ENCODE measurements at places on chromosomes 11 and 22.

- DNase-seq, result no peak
Measured at GRCh38 chr22:31566484-31566883, 70.1 kb downstream of the SFI1 start.

DNA sequence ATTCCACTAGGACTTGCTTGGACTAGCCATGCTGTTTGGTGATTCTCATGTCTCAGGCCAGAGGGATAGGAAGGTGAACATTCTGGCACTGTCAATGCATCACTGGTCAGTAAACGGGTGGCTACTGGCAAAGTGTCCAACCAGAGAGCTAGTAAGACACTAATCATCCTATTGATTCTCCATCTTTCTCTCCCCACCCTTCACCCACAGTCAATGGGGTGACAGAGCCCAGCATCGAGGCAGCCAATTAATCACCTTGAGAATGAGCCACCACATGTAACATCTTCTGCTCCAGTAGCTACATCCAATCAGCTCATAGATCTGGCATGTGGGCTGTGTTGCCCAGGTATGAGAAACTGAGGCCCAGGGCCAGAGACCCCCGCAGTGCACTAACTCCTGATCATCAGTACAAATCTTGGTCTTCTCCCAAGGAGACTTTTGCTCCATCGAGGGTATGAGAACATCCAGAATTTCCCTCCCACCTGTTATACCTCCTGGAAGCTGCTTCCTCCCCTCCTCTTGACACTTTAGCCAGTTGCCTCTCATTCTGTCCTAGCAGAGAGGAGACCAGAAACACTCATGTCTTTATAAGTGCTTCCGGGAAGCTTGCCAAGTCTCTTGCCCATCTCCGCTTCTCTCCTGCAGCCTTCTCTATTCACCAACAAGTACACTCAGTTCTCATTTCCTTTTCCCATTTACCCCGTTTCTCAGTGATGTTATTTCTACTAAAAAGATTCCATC lies 17.0 kb downstream of the HTR3A start:
- no peak for DNase-seq

GRCh38 chr11:72058416-72059034 lies 21.8 kb downstream of the NUMA1 start:
- DNase-seq, result no peak

GRCh38 chr11:16193897-16194381 lies 162.4 kb downstream of the SOX6 start:
- DNase-seq, result no peak

- no peak for DNase-seq
Measured at GRCh38 chr22:33126881-33127280, 68.7 kb upstream of the SYN3 start.

- DNase-seq, result no peak
Measured at GRCh38 chr11:69771466-69771865, 3.7 kb downstream of the FGF4 start.

- no peak for DNase-seq
Measured at GRCh38 chr22:37077802-37078448, 26.4 kb downstream of the KCTD17 start.

DNA sequence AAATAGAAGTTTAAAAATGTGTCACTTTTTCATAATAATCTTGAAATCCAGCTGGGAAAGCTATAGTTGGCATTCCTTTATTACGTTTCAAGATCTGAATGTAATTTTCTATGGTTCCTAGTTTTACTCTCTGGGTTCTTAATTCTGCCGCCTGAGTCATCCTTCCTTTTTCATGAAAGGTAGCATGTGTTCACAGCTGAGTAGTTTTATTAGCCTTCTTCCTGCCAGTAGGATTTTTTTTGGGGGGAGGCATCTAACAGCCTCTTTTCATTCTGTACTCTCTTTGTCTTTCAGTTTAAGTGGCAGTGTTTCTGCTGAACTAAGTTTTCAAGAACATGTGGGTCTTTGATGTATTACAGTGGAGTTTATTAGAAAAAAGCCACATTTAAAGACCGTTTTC lies 36.5 kb downstream of the OR2AG2 start:
- no peak for DNase-seq

- no peak for DNase-seq
Measured at GRCh38 chr11:46162700-46163099, 41.4 kb upstream of the PHF21A start.

GRCh38 chr11:116499396-116500003 lies 273.3 kb downstream of the BUD13 start:
- peak; percentile 18 for DNase-seq

- DNase-seq, result no peak
Measured at GRCh38 chr11:11372461-11372860, 19.4 kb upstream of the CSNK2A3 start.

GRCh38 chr11:12518606-12519385 lies 141.4 kb downstream of the PARVA start:
- no peak for DNase-seq

GRCh38 chr22:39820256-39820655 lies 73.3 kb downstream of the ENTHD1 start:
- DNase-seq, result no peak

DNA sequence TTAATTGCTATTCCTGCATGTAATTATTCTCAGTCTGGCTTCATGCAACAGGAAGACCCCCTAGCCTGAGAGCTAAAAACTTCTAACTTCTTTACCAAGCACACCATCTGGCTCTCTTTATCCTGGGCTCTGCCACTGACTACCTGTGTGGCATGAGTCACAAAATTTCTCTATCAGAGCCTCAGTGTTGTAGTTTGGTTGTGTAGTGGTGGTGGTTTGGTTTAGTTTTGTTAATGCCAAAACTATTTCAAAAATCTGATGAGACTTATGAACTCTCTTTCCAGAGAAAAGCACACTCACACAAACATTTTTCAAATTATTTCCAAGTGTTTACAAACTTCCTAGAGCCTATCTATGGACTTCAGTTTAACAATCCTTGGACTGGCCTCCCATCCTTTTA lies 7.5 kb upstream of the IL17RA start:
- no peak for DNase-seq

DNA sequence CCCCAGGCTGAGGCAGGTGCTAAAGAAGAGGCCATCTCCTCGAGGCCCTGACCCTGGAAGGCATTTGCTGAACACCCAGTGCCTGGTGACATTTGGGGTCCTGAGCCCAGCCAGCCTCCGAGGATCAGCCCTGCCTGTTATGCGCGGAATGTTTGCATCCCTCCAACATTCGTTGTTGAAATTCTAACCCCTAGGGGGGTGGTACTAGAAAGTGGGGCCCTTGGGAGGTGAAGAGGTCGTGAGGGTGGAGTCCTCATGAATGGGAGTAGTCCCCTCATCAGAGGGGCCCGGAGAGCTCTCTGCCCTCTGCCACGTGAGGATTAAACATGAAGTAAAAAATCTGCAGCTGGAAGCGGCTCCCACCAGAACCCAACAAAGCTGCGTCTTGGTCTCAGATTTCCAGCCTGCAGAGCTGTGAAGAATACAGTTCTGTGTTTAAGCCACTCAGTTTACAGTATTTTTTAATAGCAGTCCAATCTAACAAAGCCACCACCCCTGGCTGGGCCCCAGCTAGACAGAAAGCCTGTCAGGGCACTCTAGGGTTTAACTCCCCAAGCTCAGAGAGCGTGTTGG lies 35.3 kb upstream of the SEPTIN5 start:
- DNase-seq, result no peak

DNA sequence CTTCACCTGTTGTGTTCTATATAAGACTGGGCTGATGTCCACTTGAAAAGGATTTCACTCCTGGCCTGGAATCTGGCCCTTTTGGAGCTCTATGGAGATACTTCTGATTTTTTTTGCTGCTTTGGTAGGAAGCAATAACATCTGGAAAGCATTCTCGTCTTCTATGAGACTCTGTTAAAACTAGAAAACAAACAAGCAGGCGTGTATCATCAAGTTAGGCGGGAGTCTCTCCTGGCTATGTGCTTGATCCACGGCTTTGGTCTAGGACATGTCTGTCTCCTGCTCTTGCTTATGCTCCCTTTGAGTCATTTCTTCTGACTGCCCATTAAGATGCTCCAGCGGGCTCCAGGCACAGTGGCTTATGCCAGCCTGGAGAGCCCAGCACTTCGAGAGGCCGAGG lies 121.4 kb upstream of the TTC12 start:
- no peak for DNase-seq

GRCh38 chr22:48644108-48644507 lies 1183.6 kb downstream of the BRD1 start:
- DNase-seq, result no peak

- DNase-seq, result no peak
Measured at GRCh38 chr11:128346804-128347203, 240.6 kb downstream of the ETS1 start.

GRCh38 chr11:10564696-10565318 lies 3.7 kb downstream of the LYVE1 start:
- DNase-seq, result no peak

- DNase-seq, result no peak
Measured at GRCh38 chr11:110613197-110613918, 98.9 kb downstream of the ARHGAP20 start.

DNA sequence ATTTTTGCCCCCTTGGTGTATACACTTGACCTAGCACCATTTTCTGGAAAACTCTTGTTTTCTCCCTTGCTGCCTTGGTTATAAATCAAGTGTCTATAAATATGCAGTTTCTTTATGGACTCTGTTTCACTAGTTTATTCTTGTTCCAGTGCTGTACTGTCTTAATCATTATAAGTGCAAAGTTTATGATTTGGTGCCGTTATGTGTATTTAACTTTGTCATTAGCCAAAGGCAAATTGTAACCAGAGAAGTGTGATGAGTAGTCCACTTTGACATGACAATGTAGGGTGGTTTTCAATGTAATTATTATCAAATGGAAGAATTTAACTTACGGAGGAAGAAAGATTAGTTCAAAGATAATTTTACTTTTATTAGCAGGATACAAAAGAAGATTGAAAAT lies 40.3 kb downstream of the SPECC1L start:
- no peak for DNase-seq

Measured in hypothalamus (tissue), 51 donors.